ENCODE measurements at places on chromosomes 1 and 21.

- DNase-seq: no peak
These were observed 17.0 kb downstream of the MAP7D1 start for GRCh38 chr1:36172983-36173382.

DNA sequence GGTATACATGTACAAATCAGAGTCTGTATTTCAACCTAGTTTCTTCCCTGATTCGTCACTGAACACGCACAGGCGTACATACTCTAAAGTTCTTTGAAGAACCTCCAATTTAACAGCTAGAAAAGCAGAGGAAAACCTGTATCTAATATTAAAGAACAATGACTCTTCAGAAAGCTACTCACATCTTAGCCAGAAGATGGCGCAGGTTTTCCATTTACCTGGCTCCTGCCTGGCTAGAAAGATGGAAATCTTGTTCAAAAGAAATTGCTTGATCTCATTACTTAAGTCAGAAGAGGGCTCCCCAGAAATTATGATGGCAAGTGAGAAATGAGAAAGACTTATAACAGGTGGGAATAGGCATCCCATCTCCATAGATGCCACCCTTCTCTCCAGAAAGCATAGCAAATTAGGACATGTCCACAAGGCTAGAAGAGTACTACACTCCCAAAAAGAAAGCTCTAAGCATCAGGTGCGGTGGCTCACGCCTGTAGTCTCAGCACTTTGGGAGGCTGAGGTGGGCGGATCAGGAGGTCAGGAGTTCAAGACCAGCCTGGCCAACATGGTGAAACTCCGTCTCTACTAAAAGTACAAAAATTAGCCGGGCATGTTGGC, 19.0 kb upstream of the L1TD1 start:
- DNase-seq: peak; percentile 51

DNA sequence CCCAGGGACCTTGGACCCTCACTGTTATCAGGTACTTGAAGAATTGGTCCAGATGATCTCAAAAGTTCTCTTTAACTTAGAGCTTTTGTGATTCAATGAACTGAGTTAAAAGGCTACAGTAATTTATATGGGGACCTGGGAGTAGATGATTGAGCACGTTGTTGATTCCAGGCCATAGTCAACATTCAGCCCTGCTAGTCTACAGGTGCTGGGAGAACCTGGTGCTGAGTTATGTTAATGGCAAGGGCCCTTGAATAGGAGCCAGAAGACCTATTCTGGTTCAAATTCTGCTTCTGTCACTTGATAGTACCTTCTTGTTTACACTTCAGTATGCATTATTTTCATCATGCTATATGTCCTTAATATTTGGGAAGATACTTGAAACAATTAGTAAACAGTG, 11.2 kb downstream of the DYRK3 start:
- no peak for DNase-seq

GRCh38 chr1:101161619-101162018, 75.2 kb upstream of the S1PR1 start:
- DNase-seq: no peak

DNA sequence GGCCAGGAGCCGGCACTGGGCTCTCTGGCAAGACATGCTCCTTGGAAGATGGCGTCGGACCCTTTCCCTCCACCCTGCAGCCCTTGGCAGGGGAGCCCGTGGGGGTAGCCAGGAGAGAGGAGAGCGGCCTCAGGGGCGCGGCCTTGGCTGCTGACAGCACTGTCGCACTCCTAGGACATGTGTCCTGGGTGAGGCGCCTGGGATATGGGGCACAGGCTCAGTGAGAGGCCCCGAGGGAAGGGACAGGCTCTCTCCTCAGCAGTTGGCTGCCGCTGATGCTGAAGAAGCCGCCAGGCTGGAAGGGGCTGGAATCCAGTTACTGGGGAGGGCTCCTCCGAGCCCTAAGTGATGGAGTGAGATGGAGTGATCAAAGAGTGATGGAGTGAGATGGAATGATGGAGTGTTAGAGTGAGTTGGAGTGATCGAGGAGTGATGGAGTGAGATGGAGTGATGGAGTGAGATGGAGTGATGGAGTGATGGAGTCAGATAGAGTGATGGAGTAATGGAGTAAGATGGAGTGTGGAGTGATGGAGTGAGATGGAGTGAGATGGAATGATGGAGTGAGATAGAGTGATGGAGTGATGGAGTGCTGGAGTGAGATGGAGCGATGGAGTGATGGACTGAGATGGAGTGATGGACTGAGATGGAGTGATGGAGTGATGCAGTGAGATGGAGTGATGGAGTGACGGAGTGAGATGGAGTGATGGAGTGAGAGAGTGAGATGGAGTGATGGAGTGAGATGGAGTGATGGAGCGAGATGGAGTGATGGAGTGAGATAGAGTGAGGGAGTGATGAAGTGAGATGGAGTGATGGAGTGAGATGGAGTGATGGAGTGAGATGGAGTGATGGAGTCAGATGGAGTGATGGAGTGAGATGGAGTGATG, 27.6 kb upstream of the PKP1 start:
- DNase-seq: no peak

- DNase-seq: peak; percentile 93
These were observed 47.4 kb upstream of the LBR start for GRCh38 chr1:225474986-225475820.

GRCh38 chr1:80498673-80499072, 1302.1 kb upstream of the ADGRL2 start:
- no peak for DNase-seq

Measured in SK-N-SH (cell line).